ENCODE measurements at places on chromosomes 6 and 20.

- DNase-seq, result no peak
These were observed 325.3 kb downstream of the GJA1 start for GRCh38 chr6:121760745-121761144.

- no peak for DNase-seq
These were observed 36.5 kb downstream of the SULF2 start for GRCh38 chr20:47748823-47749222.

DNA sequence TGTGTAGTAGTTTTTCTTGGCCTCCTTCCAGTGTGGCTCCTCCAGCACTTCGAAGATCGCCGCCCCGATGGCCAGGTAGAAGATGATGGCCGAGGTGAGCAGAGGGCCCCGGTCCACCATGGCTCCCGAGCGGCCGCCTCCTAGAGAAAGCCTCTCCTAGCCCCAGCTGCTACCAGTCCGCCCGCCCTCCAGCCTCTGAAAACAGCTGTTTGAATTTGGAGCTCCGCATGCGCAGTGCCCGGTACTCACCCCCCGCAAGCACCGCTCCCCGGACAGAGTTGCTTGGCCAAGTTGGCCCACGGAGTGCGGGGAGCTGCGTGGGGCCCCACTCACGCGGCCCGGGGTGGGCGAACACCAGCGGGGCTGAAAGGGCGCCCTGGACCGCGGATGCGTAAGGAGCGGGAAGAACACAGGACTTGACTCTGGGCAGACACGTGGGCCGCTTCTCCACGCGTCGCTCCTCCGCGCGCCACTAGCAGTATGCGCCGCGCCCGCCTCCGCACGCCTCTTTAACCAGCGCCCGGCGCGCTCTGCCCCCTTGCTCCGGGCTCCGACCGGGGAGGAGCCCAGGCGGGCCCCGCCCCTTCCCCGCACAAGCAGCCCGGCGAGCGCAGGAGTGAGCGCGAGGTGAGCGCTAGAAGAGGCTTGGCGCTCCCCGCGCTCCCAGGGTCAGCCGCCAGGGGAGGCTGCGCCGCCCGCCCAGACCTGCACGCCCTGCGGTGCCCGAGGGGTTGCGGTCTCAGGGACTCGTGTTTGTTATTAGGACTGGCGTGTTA is at the start of gene KCNK5:
Gene KCNK5 (minus strand): TSS at position 484 of the 776 bp plus-strand sequence. CDS start 364 bp downstream, at position 120.
- peak; percentile 95 for DNase-seq

DNA sequence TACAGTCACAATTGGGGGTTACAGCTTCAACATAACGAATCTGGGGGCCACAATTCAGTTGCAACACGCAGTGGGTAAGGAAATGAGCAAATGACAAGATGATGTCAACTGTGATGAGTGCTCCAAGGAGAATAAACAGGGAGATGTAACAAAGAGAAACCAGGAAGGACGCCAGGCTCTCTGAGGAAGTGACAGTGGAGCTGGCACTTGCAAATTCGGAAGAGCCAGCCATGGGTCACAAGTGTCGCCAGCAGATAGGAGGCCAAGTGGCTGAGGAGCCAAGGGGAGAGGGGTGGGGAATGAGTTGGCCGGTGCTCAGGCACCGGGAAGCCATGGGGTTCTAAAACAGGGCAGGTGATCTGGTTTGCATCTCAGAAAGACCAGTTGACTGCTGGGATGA is 136.4 kb downstream of the EYA2 start:
- no peak for DNase-seq

- DNase-seq, result no peak
These were observed 51.7 kb downstream of the ALDH5A1 start for GRCh38 chr6:24546439-24546838.

- DNase-seq, result no peak
These were observed 441.0 kb upstream of the HS3ST5 start for GRCh38 chr6:114783783-114784182.

DNA sequence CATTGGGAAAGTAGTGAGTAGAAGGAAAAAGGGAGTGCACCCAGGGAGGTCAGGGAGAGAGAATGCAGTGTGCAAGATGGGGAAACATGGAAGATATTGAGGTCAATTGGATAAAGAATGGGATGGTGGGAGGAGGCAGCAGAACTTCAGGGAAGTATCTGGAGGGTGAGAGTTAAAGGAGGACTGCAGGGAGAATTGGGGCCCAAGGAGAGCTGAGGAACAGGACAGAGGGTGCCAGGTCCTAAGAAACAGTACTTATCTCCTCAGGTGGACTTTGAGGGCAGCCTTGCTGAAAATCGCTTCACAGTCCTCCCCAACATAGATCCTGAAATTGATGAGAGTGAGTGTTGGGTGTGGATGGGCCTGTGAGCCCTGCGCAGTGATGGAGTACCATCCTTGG is 4.2 kb upstream of the SAPCD1 start:
- no peak for DNase-seq

GRCh38 chr6:37105148-37106050 is 64.6 kb upstream of the PIM1 start:
- DNase-seq, result no peak

DNA sequence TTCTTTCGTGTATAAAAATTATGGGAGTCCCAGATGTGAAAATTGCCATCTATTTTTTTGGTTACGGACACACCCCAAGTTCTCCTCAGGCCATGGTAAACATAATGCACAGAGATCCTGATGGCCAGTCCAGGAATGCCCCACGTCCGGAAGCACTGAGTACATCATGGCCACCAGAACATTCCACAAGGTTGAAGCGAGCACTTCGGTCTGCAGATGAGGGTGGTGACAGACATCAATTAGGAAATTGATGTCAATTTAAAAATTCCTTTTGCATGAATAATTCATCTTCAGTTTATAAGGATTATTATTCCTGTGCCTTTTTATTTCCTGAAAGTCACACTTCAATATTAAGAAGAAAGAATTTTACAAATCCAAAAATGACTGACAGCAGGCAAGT is 13.2 kb upstream of the EXOC2 start:
- no peak for DNase-seq

DNA sequence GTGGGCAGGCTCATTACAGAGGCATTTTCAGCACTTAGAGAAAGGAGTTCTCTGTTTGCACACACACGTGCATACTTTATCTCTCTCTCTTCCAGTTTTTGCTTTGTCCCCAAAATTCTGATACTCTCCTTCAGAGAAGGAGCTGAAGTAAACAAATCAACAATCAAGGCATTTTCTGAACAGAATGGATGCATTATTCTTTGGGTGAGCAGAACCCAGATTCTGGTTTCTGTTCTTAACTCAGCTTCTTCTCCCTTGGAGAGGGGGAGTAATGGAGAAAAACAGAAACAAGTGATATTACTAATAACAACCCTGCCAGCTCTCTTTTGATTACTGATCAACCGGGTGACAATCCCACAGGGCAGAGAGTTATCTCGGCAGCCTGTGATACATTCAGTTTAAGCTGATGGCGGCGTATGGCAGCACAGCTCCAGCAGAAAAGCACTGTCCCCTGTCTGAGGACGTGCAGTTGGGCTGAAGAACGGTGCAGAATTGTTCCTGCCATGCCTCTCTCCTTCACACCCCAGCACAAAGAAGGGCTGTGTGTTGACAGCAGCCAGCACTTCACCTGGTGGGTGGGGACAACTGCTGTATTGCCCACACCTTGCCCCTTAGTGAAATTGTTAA is 47.3 kb upstream of the SASH1 start:
- no peak for DNase-seq

- DNase-seq, result no peak
These were observed 96.9 kb downstream of the CD164 start for GRCh38 chr6:109285366-109285765.

DNA sequence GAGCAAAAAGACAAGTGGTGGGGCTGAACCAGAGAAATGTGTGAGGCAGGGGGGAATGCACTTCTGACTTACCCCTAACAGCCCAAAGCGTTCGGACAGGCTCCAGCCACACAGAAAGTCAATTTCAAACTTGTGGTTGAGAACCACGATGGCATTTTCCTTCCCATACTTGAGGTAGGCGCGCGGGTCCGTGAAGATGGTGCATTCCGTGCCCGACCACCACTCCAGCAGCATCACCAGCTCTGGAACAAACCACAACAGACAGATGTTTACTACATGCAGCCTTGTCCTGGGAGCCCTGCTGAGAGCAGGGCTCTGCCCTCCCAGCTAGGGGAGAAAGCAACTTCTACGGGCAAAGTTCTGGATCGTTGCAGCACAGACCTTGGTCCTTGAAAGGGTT is 107.7 kb downstream of the AGPAT4 start:
- no peak for DNase-seq
